ENCODE measurements at places on chromosomes 7 and 10. TPM values are rescaled to one million over a fixed set of nuclear protein-coding genes. Genes with fewer than 3 reads are reported as not detected.

Gene YAE1
- total RNA-seq = 22.9 TPM

Gene TCF7L2
- total RNA-seq = 249 TPM

Gene DNA2
- total RNA-seq = 2.2 TPM

Gene TMEM273
- 4.8 TPM for total RNA-seq

Gene DNMBP
- total RNA-seq = 38.5 TPM

Gene VWC2
- not detected for total RNA-seq

Gene ZNF746
- total RNA-seq = 21.6 TPM
